ENCODE measurements at places on chromosomes 7 and 10.

DNA sequence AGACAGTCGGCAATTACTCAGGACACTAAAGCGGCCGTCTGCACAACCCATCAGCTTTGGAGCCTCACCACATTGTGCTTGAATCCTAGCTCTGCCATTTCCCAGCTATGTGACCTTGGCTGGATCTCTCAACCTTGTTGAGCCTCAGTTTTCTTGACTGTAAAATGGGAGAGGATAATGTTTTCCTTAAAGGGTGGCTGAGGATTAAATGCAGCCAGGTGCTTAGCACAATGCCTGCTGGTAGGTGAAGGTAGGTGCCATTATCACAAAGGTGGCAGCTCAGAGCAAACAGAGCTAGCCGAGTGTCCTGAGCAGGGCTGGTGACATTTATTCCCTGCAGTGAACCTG, 508.5 kb upstream of the ZMIZ1 start:
- no peak overlapping the region for H3K27ac ChIP-seq
- peaks cover 5% of the 10 kb centered on the region for H3K27me3 ChIP-seq
- no peak for DNase-seq
- H3K4me3 ChIP-seq = no peak overlapping the region
- H3K36me3 ChIP-seq = no peaks in the 10 kb centered on the region

GRCh38 chr10:47095848-47096612, 184.8 kb downstream of the PTPN20 start:
- no peaks in the 10 kb centered on the region for H3K36me3 ChIP-seq
- H3K4me1 ChIP-seq = no peaks in the 10 kb centered on the region
- H3K27me3 ChIP-seq = peaks cover 4% of the 10 kb centered on the region

DNA sequence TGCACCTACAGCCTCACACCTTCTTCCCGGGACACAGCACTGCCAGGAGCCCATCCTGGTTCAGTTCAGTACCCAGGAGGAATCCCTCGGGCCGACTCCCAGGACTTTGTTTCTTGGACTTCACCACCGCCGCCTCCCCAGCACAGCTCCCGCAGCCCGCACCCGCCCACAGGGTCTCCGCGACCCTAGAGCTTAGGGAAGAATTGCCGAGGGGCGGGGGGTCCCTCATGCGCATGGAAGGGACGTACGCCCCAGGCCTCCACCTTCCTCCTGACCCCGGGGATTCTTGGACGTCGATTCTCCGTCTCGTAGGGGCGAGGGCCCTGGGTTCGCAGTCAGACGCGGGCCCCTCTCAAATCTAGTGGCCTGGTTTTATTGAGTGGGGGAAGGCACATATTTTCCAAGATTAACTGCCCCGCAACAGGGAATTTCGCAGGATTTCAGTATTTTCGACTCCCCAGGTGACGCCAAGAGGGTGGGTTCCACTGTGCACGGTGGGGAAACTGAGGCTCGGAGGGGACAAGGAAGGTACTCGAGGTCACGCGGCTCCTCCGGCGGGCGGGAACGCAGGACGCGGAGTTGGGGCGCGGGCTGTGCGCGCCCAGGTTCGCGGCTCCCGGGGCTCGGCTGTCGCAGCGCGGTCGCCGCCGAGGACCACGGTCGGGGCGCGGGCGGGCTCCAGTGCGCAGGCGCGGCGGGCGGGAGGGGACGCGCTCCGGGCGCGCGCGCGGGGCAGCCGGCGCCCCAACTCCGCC, at the start of gene ADCY1:
Gene ADCY1, plus strand, starts transcription at position 708 of the 755 bp plus-strand sequence. CDS start 176 bp downstream, outside the sequence.
- DNase-seq = no peak
- peaks cover 2% of the 10 kb centered on the region for H3K4me1 ChIP-seq
- peaks cover 56% of the 10 kb centered on the region for H3K27me3 ChIP-seq
- H3K36me3 ChIP-seq = no peaks in the 10 kb centered on the region
- H3K27ac ChIP-seq = no peak within 1 kb of the TSS
- peak within 1 kb of the TSS; percentile 35 for H3K4me3 ChIP-seq

- H3K36me3 ChIP-seq = no peaks in the 10 kb centered on the region
- DNase-seq = peak; percentile 84
- H3K4me1 ChIP-seq = peaks cover 39% of the 10 kb centered on the region
- H3K27ac ChIP-seq = peak overlapping the region; percentile 83
- H3K27me3 ChIP-seq = no peaks in the 10 kb centered on the region
Measured at GRCh38 chr10:97539523-97540200, 32.9 kb upstream of the ANKRD2 start.

GRCh38 chr7:146647445-146647844, 530.8 kb downstream of the CNTNAP2 start:
- DNase-seq = no peak
- no peak overlapping the region for H3K27ac ChIP-seq
- no peaks in the 10 kb centered on the region for H3K36me3 ChIP-seq
- no peaks in the 10 kb centered on the region for H3K27me3 ChIP-seq

DNA sequence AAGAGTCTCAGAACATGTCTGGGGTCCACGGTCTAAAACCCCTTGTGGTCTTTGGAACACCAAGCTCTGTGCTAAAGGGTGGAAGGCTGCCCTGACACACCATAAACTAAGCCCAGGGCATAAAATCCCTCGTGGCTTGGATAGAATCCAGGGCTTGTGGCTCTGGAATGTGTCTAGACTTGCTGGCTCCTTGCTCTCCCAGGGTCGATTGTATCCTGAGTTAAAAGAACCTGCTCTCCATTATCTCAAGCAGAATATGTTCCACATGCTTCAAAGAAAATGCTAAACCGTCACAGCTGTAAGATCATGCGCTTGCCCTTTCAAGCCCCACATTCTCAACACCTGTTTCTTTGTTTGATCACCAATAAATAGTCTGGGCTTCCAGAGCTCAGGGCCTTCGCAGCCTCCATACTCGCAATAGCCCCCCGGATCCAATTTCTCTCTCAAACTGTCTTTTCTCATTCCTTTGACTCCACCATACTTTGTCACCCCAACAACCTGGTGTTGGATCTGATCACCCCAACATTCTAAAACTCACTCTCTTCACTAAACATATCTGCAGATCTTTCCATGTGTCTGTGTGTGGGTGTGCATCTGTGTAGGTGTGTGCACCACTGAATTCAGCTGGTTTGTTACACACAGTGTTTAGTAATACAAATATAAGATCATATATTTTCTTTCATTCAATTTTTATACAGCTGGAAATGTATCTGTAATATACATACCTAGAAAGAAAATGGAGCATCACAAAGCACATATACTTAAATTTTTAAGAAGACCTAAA, 238.5 kb downstream of the ZMYND11 start:
- H3K4me1 ChIP-seq = peaks cover 29% of the 10 kb centered on the region
- DNase-seq = peak; percentile 63
- H3K27ac ChIP-seq = peak overlapping the region; percentile 27
- H3K36me3 ChIP-seq = peaks cover 30% of the 10 kb centered on the region
- no peak overlapping the region for H3K4me3 ChIP-seq

DNA sequence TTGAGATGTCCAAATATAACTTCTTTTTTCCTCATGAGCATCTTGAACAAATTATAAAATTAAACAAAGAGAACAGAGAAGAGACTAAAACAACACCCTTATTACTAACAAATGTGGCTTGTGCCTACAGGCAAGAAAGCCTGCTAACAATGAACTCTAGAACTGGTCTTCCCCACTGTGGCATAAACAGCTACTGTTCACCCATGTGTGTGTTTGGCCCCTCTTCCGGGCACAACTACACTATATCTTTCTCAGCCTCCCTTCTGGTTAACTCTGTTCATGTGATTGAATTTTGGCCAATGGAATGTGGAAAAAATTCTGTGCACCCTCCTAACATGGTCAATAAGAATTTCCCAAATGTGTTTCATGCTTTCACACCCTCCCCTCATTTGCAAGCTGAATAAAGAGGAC, 117.0 kb downstream of the KBTBD2 start:
- DNase-seq = no peak
- H3K4me3 ChIP-seq = no peak overlapping the region
- no peak overlapping the region for H3K27ac ChIP-seq
- no peaks in the 10 kb centered on the region for H3K4me1 ChIP-seq
- no peaks in the 10 kb centered on the region for H3K27me3 ChIP-seq
- H3K36me3 ChIP-seq = no peaks in the 10 kb centered on the region

Data from IMR-90 (cell line).